ENCODE measurements at places on chromosomes 4 and X. TPM values are rescaled to one million over a fixed set of nuclear protein-coding genes. Genes with fewer than 3 reads are reported as not detected.
A peak's percentile ranks its signal among the peaks of the same experiment; 100 is the strongest.

Gene GAGE12F
- not detected for polyA plus RNA-seq

Gene ZFP42
- not detected for polyA plus RNA-seq

Gene TXLNG
- 8.4 TPM for polyA plus RNA-seq

Gene TFDP3
- not detected for polyA plus RNA-seq

Gene SPON2
- 11.7 TPM for polyA plus RNA-seq

Gene FOXO4
- 5.1 TPM for polyA plus RNA-seq

Gene PPP4R3C
- polyA plus RNA-seq, result not detected

Gene XAGE2
- polyA plus RNA-seq, result not detected

Gene MAGEB1
- not detected for polyA plus RNA-seq

Gene CYP2U1
- polyA plus RNA-seq, result 5.9 TPM

Gene TMPRSS11F
- not detected for polyA plus RNA-seq

Gene TMLHE
- 7.8 TPM for polyA plus RNA-seq

Gene PRSS12
- polyA plus RNA-seq, result 0.09 TPM

Gene CXCL13
- 1,297 TPM for polyA plus RNA-seq

Gene LEF1
- 27.9 TPM for polyA plus RNA-seq

Gene RBM46
- not detected for polyA plus RNA-seq

Gene TRPC3
- polyA plus RNA-seq, result 0.04 TPM

- no peak for DNase-seq
These were observed 245.2 kb upstream of the TET2 start for GRCh38 chr4:104901438-104901837.

- no peak for DNase-seq
These were observed 300.9 kb upstream of the CPEB2 start for GRCh38 chr4:14701389-14701788.

- DNase-seq, result no peak
These were observed 837.3 kb downstream of the PCDH7 start for GRCh38 chr4:31557437-31557836.

GRCh38 chrX:39043838-39044550, 242.7 kb downstream of the MID1IP1 start:
- DNase-seq, result no peak

DNA sequence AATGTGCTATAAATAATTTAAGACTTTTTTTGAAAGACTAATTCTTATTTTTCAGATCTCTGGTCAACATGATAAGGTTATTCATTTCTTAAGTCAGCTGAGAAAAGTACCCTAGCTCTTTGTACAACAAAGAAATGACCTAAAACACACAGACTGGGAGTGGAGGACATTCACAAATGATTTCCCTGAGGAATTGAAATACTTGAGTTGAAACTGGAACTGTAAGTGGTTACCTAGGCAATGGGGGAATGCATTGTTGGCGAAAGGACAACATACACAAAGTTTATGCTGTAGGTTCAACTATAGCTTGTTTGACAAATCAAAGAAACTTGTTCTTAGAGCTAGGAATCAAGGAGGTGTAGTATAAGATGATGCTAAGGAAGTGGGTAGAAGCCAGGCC, 915.5 kb downstream of the FAT4 start:
- no peak for DNase-seq

GRCh38 chrX:3219667-3220066, 126.8 kb downstream of the MXRA5 start:
- no peak for DNase-seq

GRCh38 chrX:130793975-130794374, 109.0 kb downstream of the ENOX2 start:
- no peak for DNase-seq

DNA sequence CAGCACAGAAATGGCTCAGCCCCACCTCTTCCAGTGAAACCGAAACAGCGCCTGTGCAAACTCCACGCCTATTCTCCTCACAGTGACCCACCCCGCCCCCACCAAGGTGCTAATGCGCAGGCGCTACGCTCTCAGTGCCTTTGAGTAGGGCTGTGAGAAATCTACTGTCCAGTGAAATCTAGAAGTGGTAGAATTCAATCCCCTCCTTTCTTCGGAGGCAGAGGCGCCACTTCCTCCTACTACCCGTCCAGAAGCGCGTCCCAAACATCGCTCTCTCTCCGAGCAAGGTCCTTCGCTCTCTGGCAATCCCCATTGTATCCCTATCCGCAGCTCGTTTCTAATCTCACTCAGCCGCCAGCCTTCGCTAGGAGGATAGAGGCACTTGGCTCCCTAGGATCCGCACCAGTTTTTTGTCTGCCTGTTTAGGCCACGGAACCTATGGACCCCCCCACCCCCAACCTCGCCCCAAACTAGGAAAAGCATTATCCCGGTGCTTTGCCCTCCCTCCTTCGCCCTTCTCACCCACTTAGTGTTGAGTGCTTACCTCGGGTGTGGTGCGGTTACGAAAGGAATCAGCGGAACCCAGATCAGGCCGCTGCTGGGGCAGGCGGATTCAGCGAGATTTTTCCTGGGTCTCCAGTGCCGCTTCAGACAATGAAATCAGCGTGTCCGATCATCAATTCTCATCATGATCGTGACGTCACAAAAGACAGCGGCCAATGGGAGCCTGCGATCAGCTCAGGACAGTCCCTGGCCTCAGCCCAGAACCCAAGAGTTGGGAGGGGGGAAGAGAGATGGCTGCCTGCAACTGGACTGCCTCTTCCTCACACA, at the start of gene HDX:
Gene HDX (minus strand): TSS at position 656 of the 831 bp plus-strand sequence. CDS start 27,056 bp downstream, outside the sequence.
- peak; percentile 87 for DNase-seq

- no peak for DNase-seq
These were observed 859.3 kb downstream of the RPA4 start for GRCh38 chrX:97743014-97743413.

DNA sequence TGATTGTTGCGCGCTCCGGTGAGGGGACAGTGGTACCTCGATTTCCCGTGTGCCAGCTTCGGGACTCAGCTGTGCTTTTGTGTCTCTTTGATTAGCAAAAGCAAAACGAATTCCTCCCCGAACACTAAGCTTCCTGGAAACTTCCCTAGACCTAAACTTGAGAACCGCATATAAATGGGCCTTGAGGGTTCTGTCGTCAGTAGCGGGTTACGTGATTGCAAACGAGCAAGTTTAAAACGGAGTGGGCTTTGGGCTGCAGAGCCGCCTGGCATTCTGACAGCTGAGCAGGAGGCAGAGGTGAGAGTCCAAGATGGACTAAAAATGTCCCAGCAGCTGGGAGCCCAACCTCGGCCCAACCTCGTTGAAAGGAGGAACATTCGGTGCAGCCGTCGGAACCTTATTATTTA, 1.2 kb upstream of the TAPT1 start:
- peak; percentile 82 for DNase-seq

GRCh38 chrX:9494771-9495170, 29.9 kb downstream of the TBL1X start:
- no peak for DNase-seq

GRCh38 chr4:86938771-86939520, 4.1 kb downstream of the AFF1 start:
- DNase-seq, result no peak

- peak; percentile 74 for DNase-seq
These were observed 664 bp downstream of the PRSS12 start for GRCh38 chr4:118351851-118352827.

- no peak for DNase-seq
These were observed 8.3 kb upstream of the HOPX start for GRCh38 chr4:56689201-56689969.

- DNase-seq, result no peak
These were observed 120.2 kb upstream of the PDE5A start for GRCh38 chr4:119748853-119749252.

DNA sequence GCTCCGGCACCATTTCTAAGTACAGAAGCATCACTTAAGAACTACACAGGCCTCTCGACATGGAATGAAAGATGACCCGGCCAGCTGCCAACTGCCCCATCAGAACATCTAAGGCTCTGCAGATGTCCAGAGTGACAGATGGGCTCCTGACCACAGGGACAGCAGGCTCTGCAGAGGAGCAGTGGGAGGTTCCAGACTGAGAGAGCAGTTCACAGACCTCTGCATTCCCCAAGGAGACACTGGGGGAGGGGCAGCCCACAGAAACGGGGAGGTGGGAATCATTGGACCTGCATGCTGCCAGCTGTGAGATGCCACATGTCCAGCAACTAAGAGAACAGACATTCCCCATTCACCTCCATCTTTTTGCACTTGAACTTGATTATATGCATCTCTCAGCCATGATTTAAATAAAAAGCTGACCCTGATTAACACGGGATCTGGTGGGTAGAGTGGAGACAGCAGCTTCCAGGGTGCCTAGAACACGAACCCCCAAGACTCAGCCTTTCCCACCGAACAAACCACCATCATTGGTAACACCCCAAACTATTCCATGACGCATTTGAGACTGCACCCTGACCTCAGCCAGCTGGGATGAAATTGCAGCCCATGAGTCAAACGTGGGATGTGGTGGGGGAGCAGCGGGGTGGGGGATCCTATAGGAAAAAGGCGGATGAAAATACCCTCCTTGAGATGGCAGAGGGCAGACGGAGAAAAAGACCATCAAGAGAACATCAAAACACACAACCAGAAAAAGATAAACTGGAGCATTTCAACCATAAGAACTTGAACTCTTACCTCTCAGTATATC, 47.2 kb downstream of the AFAP1 start:
- no peak for DNase-seq

- DNase-seq, result no peak
These were observed 71.8 kb downstream of the WWC2 start for GRCh38 chr4:183170894-183171293.

DNA sequence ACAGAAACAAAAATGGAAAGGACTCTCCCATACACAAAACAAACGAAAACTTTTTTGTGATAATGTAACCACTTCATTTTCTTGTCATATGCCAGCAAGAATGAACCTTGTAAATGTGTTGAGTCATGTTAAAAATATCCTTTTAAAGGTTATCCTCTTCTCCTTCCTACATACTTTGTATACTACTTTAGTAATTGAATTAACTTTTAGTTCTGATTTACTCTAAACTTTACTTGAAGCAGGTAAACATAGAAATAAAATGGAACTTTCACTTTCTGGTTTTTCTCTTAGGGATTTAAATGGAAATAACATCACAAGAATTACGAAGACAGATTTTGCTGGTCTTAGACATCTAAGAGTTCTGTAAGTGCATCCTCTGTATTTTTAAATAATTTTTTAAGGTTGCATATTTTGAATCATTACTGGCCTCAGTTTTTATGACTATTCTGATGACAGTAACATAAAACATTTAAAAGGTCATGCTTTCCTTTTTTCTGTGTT, 4.7 kb downstream of the SLIT2 start:
- DNase-seq, result no peak

DNA sequence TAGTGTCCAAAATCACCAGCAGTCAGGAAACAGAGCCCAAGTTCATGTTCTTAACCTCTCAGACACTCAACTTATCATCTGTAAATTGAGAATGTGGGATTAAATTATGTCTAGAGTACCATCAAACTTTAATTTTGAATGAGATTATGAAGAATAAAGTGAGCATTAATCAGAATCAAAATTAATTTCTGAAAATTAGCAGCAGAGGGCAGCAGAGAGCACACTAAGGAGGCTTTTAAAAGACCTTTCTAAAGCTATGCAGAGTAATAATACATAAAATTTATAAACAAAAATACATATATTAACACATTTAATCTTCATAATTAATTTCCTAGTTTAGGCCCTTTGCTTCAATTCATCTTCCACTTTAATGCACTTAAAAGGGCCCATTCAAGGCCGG, 7.1 kb downstream of the TASL start:
- DNase-seq, result no peak

- no peak for DNase-seq
These were observed 1666.4 kb upstream of the IGFBP7 start for GRCh38 chr4:58776627-58777026.

GRCh38 chrX:129647418-129648410, 7.0 kb downstream of the APLN start:
- no peak for DNase-seq

- peak; percentile 91 for DNase-seq
These were observed at the start of gene WDFY3 for GRCh38 chr4:84966382-84967242. TSS of gene WDFY3 (minus strand) at chr4:84966690. CDS start at chr4:84860591, 106,099 bp downstream.

GRCh38 chr4:187060551-187060950, 336.9 kb upstream of the FAT1 start:
- DNase-seq, result no peak

DNA sequence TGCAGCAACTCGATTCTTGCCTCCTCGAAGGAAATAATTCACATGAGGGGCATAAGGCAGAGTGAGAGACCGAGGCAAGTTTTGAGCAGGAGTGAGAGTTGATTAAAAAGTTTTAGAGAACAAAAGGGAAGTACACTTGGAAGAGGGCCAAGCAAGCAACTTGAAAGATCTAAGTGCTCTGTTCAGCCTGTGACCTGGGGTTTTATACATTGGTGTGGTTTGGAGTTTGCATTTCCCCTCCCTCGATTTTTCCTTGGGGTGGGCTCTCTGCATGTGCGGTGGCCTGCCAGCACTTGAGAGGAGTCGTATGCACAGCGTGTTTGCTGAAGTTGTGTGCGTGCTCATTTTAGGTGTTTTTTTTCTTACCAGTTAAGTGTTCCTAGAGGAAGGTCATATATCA, 356.4 kb downstream of the KLHL4 start:
- DNase-seq, result no peak

DNA sequence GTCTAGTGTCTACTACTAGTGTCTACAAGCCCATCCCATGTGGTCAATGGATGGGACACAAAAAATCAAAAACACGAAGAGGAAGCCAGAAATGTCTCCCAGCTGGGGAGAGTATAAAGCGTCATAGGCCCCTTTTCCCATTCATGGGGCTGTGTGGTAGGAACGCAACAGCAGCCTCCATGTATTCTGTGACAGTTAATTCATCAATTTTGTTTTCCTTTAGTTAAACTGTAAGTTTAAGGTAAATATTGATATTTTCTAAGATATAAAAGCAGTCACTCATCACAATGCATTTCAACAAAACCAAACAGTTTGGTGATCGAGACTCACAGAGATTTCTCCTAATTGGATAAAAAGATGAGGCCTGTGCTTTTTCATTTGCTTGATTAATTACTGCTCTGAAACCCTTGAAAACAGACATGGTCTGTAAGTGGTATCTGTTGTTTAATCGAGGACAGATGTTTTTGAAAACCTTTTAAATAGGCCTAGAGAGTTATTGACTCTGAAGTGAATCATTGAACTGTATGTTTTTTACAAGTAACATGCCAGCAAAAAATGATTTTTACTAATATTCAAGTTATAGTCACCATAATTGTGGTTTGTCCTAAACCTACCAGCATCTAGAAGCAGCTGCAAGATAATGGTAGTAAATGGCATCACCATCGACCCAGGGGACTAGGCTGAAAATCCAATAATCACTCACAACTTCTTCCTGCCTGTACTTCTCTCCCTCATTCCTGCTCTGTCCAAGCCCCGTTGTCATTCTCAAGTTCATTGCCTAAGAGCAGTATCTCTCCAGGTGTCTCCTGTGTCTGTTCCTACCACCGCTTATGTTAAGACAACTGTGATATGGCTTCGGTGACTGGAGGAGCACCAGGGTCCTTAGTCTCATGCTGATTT, 87.7 kb upstream of the SHISA3 start:
- no peak for DNase-seq

DNA sequence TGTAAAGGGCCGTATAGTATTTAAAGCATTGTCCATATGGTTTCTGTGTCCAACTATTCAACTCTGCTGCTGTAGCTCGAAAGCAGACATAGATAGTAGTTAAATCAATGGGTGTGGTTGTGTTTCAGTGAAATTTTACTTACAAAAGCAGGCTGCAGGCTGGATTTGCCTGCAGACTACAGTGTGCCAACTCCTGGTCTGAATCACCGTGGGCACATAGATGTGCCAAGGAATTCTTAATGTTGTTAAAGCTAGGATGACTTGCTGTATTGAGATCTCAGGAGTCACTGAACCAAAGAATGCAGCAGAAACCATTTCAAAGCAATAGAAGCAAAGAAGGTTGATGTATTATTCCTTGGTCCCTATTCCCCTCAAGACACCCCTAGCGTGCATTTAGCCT, 379.0 kb downstream of the STIM2 start:
- DNase-seq, result no peak

GRCh38 chr4:4647041-4647440, 105.2 kb upstream of the STX18 start:
- DNase-seq, result no peak

Measured in spleen (tissue), 13 donors.